PC-9 (cell line): ENCODE measurements at places on chromosomes 3 and 15. TPM values are rescaled to one million over a fixed set of nuclear protein-coding genes. Genes with fewer than 3 reads are reported as not detected.

DNA sequence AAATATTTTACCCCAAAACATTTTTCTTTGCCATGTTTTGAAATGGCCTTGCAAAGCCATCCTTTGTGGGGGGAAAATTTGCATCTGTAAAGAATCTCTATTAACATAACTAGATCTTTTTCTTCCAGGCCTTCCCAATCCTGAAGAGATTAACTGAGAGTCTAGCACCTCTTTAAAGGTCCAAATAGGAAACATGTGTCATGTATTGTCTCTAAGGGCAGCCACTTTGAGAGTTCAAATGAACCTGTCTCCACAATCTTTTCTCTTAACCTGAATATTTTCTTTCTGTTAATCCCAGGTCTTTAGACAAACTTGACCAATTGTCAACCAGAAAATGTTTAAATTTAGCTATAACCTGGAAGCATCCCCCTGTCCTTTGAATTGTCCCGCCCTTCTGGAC lies 236.6 kb upstream of the PROK2 start:
- DNase-seq: no peak

DNA sequence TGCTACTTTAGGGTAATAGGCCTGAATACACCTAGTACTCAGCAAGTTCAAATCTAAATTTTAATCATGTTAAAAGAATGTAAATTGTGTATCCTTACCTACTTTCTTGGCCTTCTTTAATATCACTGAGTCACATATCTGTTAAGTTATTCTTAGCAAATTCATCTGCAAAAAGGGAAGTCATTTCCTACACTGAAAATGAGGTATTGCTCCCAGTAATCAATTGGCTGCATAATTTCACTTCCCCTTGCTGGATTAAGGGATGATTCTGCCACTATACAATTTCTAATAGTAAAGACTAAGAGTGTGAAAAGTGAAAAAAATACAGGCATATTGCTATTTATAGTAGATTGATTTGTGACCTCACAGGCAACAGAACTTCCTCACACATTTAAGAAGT lies 47.8 kb downstream of the CCDC54 start:
- DNase-seq: no peak

GRCh38 chr3:97131476-97131875 lies 317.1 kb downstream of the EPHA6 start:
- DNase-seq: no peak

DNA sequence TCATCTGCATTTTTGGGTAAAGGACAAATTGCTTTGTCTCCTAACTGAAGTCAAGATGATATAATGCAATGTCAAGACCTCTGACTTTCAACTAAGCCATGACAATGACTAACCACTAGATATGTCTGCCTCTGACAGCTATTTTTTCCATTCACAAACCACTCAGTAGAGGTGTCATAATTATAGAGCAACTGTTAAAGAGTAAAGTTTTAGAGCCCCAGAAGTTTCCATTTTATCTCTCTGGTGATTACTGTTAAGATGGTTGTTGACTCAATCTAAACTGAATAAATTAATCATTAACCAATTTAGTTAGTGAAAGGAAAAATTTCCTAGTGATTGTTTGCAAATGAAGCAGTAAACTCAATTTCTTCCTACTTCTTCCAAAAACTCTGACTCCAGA lies 779.9 kb downstream of the GRM7 start:
- no peak for DNase-seq

- no peak for DNase-seq
Observed at GRCh38 chr3:9704347-9705322, 1.0 kb downstream of the CPNE9 start.

GRCh38 chr3:129943020-129943419 lies 31.5 kb upstream of the TRH start:
- no peak for DNase-seq

GRCh38 chr3:108239082-108239481 lies 16.9 kb upstream of the IFT57 start:
- DNase-seq: no peak

DNA sequence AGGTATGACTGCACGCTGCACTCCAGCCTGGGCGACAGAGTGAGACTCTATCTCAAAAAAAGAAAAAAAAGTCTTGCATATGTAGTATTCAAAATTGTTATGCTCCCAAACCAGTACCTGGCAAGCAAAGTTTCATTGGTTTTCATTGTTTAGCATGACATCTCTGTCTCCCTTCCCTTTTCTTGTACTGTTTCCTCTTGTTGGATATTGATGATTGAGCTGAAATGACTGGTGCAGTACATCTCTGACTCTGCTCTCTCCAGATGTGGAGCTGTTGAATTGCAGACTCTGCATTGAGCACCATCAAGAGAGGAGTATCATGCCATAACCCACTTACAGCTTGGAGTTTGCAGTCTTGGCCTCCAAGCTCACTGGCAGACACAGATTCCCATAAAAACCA lies 77.2 kb downstream of the FAM81A start:
- no peak for DNase-seq

Gene PRR20G
- total RNA-seq: not detected in 2 replicates

Gene CHRNB4
- 0.13 TPM in 1 of 2 replicates, not detected in the other for total RNA-seq

Gene EPHA3
- not detected in 2 replicates for total RNA-seq
